ENCODE measurements at places on chromosomes 11 and 22.

GRCh38 chr11:18692941-18693760 lies 5.4 kb upstream of the TMEM86A start:
- DNase-seq = no peak

GRCh38 chr11:47332791-47333525 lies 19.5 kb downstream of the MYBPC3 start:
- no peak for DNase-seq

- DNase-seq = peak; percentile 18
Observed at GRCh38 chr11:14578541-14578956, 58.4 kb upstream of the PSMA1 start.

DNA sequence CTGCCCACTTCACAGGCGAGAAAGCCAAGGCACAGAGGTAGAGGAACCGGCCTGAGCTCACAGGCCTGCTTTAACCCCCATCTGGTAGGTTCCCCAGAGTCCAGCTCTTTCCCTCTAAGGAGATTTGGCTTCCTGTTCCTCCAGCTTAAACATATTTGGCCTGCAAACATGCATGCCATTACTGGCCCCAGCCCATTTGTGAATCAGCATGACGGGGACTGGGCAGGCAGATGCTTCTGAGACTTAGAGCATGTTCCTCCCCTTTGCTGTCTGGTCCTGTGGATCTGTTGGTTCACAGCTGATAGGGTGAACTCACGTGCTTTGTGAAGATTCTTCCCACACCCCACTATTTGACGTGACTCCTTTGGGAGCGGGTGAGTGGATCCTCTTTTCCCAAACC lies 12.6 kb downstream of the CHST1 start:
- DNase-seq = no peak

DNA sequence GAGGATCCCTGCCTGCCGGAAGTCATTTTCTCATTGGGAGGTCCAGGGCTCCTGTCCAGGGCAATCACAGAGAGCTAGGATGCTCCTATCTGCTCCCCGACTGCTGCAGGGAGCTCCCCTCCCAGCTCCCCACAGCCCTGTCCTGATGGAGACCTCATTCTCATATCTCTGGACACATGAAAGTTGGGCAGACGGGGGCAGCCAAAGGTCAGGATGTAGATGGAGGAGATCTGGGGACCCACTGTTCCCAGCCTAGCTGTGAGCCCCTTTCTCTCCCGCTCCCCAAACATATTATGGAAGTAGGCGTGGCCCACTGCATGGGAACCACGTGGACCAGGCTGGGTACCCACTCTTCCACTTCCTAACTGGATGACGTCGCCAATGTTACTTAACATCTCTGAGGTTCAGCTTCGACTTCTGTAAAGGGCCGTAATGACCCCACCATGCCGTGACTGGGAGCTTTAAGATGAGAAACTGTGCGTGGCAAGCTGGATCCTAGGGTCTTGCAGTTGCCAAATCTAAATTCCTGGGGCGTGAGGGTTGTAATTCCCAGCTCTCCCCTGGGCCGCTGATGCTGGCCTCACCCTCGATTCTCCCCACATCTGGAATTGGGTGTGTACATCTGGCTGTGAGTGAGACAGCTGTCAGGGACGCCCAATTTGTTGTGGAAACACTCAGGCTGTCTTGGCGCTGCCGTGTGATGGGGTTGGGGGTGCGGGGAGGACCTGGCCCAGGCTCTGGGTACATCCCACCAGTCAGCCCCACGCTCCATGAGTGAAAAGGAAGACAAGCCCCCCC lies 1.8 kb downstream of the CDC42EP2 start:
- DNase-seq = no peak

DNA sequence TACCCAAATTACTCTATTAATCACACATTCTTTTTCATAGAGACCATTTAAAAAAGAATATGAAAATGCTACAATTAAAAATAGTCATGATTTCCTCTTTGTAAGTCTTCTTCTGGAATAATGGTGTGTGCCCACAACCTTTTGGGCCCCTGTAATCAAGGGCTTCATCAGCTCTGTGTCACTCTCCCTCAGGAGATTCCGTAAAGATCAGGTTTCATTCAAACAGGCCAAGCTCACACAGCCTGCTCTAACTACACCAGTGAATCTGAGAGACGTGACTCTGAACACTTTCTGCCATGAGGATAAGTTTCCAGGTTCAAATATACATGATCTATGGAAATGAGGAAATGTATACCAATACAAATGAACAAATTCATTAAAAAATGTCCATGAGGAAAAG lies 9.5 kb downstream of the DRICH1 start:
- no peak for DNase-seq

GRCh38 chr11:76762867-76763572 lies 20.1 kb upstream of the TSKU start:
- no peak for DNase-seq

- no peak for DNase-seq
Observed at GRCh38 chr22:43919106-43919973, 4.3 kb upstream of the PNPLA3 start.

Data from stimulated activated CD4-positive, alpha-beta T cell treated with anti-CD3 and anti-CD28 coated beads, TNF-alpha, amount 100 ng/mL, for 4 hours (primary cell).